ENCODE measurements at places on chromosomes 2 and 18.

DNA sequence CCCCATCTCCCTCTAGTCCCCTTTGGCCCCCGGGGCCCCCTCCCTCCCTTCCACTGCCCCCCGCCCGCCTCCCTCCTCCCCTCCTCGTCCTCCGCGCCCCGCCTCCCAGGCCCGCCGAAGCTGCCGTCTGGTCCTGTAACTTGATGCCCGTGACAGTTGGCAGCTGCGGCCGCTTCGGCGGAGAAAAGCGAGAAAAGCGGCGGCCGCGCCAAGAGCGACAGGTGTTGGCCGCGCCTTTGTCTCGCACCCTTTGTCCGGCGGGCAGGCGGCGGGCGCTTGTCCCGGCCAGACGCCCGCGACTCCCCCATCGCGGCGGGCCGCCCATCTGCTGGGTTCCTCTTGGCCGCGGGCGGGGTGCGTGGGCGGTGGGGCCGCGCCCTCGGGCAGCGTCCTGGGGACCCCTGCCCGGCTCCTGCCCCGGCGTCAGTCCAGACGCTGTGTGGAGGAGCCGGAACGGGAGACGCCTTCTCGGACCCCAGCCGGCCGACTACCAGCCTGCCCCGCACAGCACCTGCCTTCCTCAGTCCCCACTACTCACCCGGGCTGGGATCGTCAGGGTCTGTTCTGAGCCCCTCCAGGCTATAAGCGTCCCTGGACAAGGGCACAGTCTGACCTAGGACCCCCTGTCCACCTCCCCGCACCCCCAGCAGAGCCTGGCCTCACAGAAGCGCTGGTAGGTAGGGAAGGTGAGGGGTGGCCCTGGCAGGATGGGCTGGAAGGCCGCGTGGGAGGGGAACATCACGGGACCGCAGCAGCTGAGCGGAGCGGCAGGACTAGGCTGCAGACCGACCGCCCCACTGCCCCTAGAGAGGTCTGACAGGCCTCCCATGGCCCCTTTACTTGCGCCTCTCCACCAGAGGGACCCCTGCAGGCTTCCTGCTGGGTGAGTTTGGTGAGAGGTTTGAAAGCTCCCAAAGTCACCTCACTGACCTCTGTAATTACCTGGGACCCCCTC is 1.2 kb upstream of the HES6 start:
- no peak for DNase-seq

- DNase-seq, result no peak
Measured at GRCh38 chr18:6811816-6812215, 82.3 kb downstream of the ARHGAP28 start.

DNA sequence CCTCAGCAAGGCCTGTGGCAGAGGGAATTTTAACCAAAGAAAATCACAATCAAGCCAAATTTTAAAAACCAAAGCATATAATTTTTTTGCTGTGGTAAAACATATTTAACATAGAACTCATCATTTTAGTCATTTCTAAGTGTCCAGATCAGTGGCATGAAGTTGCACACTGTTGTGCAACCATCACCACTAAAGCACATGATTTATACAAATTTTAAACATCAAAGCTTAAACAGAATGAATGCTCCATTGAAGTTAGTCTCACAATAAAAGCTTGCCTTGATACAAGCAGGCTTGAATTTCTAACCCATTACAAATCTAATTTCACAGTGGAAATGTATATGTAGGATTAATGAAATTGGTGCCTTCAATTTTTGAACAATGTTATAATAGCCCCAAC is 31.2 kb downstream of the FTCDNL1 start:
- DNase-seq, result no peak

- DNase-seq, result no peak
Measured at GRCh38 chr2:99867770-99868169, 274.6 kb downstream of the AFF3 start.

DNA sequence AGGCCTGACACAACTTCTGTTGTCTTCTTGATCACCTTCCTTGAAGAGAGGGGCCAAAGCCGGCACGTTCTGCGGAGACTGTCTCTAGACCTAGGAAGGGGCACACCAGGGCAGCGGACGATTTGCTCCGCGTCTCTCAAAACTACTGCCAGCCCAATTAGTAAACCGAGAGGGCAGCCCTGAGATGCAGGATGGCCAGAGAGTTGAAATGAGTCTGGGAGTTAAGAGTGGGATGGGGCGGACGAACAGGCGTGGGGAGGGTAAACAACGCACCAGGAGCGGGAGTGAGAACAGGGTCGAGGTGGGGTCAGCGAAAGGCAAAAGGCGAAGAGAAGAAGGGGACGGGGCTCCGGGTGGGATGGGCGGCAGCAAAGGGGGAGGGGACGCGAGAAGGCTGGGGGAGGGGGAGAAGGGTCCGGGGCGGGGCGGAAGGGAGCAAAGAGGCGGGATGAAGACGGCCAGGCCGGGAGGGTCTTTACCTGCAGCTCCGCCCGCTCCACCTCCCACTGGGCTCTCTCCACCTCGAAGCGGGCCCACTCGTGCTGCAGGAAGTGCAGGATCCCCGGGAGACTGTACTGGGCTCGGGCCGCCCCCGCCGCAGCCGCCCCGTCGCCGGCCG is 476 bp downstream of the STRN start:
- no peak for DNase-seq

Measured in activated T-helper 9 cell treated with anti-CD3 and anti-CD28 coated beads, Interleukin-2, amount 50 U/mL, for 16 hours (primary cell).